ENCODE measurements at places on chromosomes 5 and 9.

- no peak for DNase-seq
Measured at GRCh38 chr5:100682625-100683024, 147.5 kb downstream of the FAM174A start.

GRCh38 chr5:160011471-160011870 lies 2.5 kb downstream of the TTC1 start:
- no peak for DNase-seq

GRCh38 chr5:91030521-91031401 lies 352.4 kb downstream of the ARRDC3 start:
- no peak for DNase-seq

DNA sequence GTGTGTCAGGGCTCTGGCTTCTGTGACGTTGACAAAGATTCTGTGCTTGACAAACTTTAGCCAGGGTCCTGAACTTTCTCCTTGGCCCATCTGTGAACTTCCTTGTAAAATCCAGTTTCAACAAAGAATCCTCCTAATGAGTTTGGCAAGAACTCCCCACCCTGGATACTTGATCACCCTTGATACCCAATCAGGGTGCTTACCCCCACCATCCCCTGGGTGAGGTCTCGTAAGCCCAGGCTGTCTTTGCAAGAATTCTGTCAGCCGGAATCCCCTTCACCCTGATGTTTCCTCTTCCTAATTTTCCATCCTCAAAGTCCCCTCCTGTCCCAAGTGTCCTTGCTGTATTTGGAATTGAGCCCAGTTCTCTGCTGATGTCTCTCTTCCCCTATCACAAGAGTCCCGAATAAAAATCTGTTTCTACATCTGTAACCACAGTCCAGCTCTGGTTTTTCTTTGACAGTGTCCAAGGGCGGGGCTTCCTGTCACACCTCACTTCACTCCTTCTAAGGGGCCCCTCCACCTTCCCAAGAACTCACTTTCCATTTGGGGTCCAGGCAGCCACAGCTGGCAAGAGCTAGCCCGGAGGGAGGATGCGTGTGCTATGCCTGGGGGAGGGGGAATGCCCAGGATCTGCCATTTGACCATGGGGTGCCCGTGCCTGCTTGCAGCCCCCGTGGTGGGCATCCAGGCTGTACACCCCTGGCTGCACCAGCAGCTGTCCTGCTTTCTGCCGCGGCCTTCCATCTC lies 2.7 kb upstream of the CARD19 start:
- no peak for DNase-seq

GRCh38 chr5:56306433-56307150 lies 73.5 kb upstream of the ANKRD55 start:
- no peak for DNase-seq

DNA sequence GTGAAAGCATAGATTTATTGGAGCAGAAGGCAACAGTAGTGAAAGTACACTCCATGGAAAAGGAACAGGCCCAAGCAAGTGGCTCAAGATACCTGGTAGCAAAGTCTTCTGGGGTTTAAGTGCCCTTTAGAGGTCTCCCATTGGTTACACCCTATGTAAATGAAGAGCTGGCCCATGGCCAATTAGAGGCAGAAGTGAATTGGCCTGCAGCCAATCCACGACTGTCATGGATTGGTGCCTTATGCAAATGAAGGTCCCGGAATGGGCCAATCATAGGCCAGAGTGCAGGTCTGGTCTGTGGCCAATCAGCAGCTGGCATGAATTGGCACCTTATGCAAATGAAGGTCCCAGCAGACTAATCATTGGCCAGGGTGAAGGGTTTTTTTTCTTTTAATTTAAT lies 64.2 kb upstream of the PCSK5 start:
- no peak for DNase-seq

DNA sequence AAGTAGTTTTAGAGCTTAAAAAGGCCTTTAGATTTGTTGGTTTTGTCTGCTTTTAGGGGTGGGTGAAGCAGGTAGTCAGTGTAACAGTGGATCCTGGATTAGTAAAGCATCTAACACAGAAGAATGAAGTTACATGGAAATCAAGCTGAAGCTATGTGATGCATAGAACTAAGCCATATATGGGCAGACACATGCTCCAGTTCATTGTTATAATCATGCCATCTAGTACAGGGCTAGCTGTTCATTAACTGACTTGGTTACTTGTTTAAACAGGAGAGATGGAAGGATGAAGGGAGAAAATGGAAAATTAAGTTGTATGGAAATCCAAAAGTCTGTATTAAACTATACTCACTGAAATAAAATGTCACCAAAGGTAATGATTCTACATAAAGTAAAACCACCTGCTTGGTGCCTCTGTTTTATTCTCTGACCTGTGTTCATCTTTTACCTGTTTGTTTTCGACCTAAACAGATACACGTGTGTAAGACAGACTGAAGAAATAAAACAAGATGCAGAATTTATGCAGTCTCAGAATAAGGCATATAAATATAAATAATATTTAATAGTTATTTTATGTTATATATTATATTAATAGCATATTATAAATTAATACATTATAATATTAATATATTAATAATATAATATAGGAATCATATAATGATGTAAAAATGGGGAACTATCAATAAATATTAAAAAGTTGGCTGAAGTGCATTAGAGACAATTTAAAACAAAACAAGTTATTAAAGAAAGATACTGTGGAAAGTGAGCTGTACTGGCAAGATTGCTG lies 33.9 kb downstream of the MRPS30 start:
- DNase-seq = no peak

- no peak for DNase-seq
Measured at GRCh38 chr9:106745876-106746275, 117.1 kb upstream of the ZNF462 start.

- DNase-seq = no peak
Measured at GRCh38 chr5:151274666-151275065, 21.7 kb downstream of the GM2A start.

- DNase-seq = no peak
Measured at GRCh38 chr5:133714161-133714915, 102.0 kb upstream of the FSTL4 start.

DNA sequence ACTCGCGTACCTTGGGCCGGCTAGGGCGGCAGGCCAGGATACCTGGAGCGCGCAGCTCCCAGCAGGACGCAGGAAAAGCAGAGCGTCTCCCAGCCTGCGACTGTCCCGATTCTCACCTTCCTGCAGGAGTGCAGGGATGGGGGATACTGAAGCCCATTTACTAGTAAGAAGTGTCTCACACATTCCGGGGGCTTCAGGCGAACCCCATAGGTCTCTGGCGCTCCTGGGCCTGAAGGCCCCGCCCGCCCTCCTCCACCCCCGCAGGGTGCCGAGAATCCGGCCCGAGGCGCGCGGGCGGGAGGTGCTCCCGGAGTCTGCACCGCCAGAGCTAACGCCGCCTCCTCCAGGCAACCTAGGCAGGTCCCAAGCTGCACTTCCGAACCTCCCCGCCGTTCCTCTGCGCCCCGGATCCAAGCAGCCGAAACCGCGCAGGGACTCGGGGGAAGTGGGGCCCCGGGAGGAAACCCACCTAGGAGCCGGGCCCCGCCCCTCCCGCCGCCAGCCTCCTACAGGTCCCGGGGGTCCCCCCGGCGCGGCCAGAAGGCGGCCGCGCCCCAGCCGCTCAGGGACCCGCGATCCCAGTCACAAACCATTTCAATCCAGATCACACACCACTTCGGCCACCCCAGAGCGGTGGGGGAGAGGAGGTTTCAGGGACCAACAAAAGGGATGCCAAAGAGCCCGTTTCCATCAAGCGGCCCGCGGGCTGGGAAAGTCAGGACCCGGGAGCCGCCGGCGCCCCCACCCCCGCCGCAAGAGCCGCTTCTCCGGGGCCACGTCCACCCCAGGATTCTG lies 1.2 kb downstream of the ROR2 start:
- DNase-seq = peak; percentile 2

GRCh38 chr9:137882506-137882821 lies 4.9 kb downstream of the CACNA1B start:
- no peak for DNase-seq

- no peak for DNase-seq
Measured at GRCh38 chr5:64213531-64213930, 47.9 kb downstream of the RNF180 start.

GRCh38 chr9:33155393-33155792 lies 11.7 kb downstream of the B4GALT1 start:
- DNase-seq = no peak

DNA sequence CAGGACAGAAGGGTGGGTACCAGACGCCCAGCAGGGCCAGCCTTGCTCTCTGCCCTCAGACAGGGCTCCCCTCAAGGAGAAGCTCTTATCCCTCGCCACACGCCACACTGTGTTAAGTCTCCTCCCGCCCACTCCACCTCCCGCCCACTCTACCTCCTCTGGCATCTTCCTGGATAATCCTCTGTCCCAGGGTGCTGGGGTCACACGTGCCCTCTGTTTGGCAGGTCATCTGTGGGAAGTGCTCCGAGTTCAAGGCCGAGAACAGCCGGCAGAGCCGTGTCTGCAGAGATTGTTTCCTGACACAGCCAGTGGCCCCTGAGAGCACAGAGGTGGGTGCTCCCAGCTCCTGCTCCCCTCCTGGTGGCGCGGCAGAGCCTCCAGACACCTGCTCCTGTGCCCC lies 26.0 kb upstream of the SUSD3 start:
- no peak for DNase-seq

DNA sequence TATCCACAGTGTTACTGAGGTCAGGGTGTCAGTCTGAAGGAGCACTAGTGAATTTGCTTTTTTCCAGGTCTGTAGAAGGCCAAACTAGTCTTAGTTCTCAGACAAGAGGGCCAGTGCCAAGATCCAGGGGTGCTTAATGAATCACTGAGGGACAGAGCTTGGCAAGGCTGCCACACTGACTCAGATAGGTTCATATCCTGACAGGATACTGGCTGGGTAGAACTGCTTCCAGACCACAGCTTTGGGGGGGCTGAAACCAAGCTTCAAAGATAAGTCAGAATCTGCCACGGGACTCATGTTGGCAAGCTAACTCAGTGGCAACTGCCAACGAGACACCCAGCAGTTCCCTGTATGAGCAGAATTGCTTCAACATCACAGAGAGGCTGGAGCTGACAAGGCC lies 1125.4 kb downstream of the EFNA5 start:
- no peak for DNase-seq

DNA sequence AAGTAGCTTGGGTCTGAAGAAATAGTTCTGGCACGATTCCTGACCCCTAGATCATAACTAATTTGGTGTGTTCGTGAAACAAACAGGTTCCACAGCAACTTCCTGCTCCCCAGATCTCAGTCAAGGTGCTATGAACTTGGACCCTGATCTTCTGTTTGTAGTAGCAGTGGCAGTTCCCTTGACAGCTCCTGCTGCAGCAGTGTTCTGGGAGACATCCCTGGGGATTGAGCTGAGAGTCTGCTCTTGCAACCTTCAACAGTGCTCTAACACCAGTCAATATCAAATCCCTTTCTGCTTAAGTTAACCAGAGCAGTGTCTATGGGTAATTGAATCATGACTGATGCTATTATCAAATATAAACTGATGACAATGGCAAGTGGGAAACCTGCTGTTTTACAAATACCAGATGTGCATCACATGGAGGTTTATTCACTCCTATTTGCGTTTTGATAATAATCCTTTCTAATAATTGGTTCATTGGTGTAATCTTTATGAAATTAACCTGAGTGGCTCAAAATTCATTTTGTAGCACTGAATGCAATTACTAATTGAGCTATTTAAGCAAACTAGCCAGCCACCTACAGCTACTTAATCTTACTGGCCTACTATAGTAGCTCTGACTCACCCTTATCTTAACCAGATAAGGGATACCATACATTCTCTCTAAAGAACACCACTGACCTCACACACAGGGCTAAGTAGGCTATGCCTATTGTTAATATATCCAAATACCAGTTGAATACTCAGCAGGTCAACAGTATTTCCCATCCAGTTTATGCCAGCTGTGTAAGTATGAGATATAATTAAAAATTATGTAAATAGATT lies 21.9 kb downstream of the KDM4C start:
- no peak for DNase-seq

- DNase-seq = no peak
Measured at GRCh38 chr9:130183133-130183762, 11.0 kb downstream of the NCS1 start.

GRCh38 chr9:7287986-7288385 lies 511.6 kb downstream of the DMAC1 start:
- no peak for DNase-seq

GRCh38 chr5:88824892-88825583 lies 57.9 kb downstream of the MEF2C start:
- no peak for DNase-seq

DNA sequence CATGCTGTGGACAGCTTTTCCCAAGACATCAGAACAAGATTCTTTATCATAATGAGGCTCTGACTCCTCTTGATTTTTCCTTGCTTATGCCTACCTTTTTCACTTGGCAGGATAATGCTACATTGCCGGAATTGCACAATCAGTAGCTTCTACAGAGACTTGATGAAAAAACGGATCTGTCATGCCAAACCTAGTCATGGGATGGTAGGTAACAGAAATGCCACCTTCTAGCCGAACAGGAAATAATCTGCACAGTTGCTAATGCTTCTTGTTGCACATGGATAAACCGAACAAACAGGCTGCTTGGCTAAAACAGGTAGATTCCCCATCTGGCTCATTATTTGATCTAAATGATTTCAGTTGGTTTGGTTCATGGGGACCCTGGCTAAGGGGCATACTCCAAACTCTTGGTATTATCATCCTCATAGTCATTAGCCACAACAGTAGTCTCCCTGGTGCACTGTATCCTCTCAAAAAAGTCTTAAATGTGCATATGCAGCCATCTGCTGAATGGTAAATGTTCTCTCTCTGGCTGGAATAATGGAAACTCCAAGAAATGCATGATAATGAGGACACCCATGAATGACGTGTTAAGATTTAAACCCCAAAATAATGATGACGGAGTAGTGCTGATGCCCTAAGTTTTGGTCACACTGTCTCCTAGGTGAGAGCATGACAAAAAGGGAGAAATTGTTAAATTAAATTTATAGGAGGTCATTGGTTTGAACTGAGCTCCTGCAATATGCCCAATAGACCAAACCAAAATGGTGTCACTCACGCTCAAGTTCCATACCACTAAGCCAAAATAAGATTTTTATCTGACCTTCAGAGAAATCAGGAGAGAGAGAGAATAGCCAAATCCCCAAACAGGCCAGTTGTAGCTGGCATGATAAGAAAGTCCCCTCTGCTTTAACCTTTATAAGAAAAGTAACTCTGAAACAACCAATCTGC lies 47.0 kb downstream of the RAPGEF1 start:
- DNase-seq = no peak

DNA sequence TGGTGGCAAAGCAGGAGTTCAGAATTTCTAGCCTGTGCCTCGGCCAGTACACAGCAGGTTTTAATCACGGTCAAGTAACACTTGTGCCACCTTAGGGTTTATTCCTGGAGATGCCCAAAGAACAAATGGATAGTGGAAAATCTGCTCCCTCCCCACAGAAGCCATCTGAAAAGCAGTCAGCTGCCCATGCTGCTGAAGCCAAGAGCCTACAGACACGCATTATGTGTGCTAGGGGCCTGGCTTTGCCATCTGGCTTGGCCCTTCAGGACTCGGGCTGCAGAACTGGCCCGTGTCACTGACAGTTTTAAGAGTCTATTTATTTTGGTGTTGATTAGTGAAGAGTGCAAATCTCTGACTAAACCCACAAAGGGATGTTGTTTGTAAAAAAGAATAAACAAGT lies 11.1 kb downstream of the ARSB start:
- DNase-seq = no peak

All from activated T-cell treated with anti-CD3 and anti-CD28 coated beads for 4 hours (primary cell).